SK-N-SH (cell line): ENCODE measurements at places on chromosomes 5 and 9. TPM values are rescaled to one million over a fixed set of nuclear protein-coding genes. Genes with fewer than 3 reads are reported as not detected.

TAF11L5 gene
- not detected in 2 replicates for polyA plus RNA-seq

DNA sequence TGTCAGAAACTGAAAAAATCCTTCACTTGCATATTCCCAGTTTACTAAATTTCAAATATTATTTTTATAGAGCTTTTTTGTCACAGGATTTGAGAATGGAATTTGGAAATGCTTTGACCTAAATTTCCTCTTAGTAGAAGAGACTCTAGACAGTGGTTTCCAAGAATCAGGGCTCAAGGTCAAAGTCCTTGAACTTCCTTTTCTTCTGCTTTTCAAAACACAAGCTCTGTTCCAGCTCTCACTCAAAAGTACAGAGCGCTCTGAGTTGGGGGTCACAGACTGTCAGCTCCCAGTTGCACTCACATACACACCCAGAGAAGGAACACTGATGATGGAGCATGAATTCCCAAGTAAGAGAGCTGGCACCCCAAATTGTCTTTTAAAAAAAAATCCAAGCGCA, 394.2 kb downstream of the MLLT3 start:
- H3K4me1 ChIP-seq: no peaks in the 10 kb centered on the region
- no peak for DNase-seq
- H3K36me3 ChIP-seq: no peaks in the 10 kb centered on the region
- no peak overlapping the region for H3K27ac ChIP-seq

SLC25A2 gene
- not detected in 2 replicates for polyA plus RNA-seq

GRCh38 chr9:115263371-115264075, 145.6 kb upstream of the TNC start:
- H3K4me3 ChIP-seq: no peak overlapping the region
- H3K27ac ChIP-seq: peak overlapping the region; percentile 94
- H3K27me3 ChIP-seq: no peaks in the 10 kb centered on the region
- no peaks in the 10 kb centered on the region for H3K36me3 ChIP-seq
- H3K4me1 ChIP-seq: peaks cover 29% of the 10 kb centered on the region

DNA sequence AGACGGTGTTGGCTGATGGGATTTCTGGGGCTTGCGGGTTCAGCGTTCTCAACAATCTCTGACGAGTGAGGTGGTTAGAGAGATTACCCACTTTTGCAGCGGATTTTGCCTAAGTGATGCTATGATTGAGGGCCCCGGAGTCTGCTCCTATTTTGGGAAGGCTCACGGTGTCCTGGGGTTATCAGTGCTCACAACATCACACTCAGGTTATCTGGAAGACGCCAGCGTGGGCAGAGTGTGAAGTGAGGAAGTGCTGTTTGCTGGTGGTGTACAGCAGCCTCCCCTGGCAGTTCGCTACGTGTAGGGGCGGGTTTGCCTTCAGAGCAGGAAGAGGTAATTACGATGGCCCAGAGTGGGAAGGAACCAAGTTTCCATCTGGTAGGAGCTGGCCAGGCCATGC, 341.2 kb upstream of the IRX2 start:
- no peak overlapping the region for H3K27ac ChIP-seq
- no peak for DNase-seq
- H3K4me3 ChIP-seq: no peak overlapping the region
- H3K27me3 ChIP-seq: no peaks in the 10 kb centered on the region; the same call in 1 of the 2 replicates
- no peaks in the 10 kb centered on the region for H3K4me1 ChIP-seq
